ENCODE measurements at places on chromosomes 16 and 17.

DNA sequence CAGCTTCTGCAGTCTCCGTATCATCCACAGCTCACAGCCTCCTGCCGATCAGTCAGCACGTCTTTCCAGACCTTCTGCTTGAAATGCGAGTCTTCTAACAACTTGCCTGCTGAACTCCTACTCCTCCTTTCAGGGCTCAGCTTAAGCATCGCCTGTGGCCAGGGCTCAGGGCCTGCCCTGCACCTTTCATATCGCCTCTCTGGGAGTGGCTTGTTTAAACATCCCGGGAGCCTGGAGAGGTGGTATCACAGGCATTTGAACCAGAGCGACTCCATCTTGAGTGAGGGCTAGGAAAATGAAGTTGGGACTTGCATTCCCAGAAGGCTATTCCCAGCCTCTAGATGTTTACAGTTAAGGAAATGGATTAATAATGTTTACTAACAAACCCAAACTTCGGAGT lies 13.9 kb upstream of the CYB561 start:
- no peak for DNase-seq

DNA sequence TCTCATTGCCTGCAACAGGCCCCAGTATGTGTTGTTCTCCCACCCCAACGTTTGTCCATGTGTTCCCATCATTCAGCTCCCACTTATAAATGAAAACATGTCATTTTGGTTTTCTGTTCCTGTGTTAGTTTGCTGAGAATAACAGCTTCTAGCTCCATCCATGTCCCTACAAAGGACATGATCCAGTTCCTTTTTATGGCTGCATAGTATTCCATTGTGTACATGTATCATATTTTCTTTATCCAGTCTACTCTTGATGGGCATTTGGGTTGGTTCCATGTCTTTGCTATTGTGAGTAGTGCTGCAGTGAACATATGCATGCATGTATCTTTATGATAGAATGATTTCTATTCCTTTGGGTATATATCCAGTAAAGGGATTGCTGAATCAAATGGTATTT lies 10.8 kb upstream of the KRTAP9-2 start:
- DNase-seq = no peak

GRCh38 chr16:65684230-65684629 lies 562.4 kb upstream of the CDH11 start:
- DNase-seq = no peak

DNA sequence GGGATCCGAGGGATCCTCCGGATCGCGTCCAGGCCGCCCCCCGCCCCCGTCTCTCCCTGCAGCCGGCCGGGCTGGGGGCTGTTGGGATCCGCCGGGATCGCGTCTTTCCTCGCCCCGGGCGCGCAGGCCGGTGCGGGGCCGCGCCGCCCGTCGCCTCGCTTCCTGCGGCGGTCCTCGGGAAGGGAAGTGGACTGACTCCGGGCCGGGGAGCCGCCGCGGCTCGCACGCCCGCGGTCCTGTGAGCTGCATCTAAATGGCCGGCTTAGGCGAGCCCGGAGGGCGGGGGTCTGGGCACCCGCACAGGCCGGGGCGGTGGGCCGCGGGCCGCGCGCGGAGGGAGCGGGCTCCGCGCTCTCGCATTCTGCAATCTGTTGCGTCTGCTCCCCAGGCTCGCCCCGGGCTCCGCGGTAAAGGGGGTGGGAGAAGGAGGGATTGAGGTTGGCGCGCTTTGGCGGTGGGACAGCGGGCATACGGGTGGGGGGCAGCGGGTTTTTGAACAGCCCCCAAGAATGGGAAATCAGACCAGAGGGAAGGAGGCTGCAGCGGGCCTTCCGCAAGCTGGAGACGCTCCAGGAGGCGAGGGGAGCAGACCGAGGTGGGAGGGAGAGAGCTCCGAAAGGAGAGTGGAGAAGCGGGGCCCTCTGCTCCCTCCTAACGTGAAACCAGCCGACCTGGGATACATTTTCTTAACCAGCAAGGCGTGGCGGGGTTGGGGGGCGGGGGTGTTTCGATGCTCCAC lies 2.2 kb downstream of the TMEM132E start:
- DNase-seq = no peak

DNA sequence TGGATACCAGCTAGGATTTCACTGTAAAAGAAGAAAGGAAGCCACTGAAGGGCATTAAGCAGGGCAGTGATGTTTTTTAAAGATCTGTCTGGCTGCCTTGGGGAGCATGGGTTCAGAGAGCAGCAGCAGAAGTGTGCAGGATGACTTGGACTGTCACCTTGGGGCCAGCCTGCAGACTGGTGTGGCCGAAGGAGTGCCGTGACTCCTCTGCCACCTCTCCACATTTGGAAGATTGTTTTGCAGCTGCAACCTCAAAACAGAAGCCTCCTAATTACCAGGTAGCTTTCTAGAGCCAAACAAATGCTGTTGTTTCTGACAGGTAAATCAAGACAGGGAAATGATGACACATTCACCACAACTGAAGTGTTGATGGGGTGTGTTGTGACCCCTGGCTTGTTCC lies 681.4 kb downstream of the WWOX start:
- no peak for DNase-seq

DNA sequence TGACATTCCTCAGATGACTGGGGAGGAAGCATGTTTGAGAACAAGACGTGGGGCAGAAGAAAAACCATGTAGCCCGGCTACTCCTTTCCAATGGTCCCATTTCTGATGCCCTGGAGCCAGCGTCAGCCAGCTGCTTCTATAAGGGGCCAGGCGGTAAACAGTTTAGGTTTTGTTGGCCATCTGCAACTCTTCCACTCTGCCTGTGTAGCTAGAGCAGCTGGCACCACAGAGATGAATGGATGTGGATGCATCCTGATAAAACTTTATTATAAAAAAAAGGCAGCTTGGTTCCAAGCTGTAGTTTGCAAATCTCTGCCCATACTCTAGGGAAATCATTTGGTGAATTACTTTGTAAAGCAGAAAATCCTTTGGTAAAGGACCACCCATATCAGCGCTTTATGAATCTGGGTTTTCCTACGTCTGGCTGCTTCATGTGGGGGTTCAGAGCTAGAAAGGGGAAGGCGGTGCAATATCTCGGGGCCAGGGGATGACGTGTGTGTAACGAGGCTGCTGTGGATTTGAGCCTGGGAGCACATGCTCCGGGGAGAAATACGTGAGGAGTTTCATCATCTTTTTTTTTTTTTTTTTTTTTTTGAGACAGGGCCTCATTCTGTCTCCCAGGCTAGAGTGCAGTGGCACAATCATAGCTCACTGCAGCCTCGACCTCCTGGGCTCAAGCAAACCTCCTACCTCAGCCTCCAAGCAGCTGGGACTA lies 3.4 kb upstream of the SRL start:
- DNase-seq = no peak

- DNase-seq = no peak
These were observed 1.5 kb downstream of the TPSG1 start for GRCh38 chr16:1223355-1224214.

- no peak for DNase-seq
These were observed 81.6 kb upstream of the HS3ST2 start for GRCh38 chr16:22732400-22732799.

GRCh38 chr16:27928542-27928941 lies 135.0 kb downstream of the GSG1L start:
- DNase-seq = no peak

DNA sequence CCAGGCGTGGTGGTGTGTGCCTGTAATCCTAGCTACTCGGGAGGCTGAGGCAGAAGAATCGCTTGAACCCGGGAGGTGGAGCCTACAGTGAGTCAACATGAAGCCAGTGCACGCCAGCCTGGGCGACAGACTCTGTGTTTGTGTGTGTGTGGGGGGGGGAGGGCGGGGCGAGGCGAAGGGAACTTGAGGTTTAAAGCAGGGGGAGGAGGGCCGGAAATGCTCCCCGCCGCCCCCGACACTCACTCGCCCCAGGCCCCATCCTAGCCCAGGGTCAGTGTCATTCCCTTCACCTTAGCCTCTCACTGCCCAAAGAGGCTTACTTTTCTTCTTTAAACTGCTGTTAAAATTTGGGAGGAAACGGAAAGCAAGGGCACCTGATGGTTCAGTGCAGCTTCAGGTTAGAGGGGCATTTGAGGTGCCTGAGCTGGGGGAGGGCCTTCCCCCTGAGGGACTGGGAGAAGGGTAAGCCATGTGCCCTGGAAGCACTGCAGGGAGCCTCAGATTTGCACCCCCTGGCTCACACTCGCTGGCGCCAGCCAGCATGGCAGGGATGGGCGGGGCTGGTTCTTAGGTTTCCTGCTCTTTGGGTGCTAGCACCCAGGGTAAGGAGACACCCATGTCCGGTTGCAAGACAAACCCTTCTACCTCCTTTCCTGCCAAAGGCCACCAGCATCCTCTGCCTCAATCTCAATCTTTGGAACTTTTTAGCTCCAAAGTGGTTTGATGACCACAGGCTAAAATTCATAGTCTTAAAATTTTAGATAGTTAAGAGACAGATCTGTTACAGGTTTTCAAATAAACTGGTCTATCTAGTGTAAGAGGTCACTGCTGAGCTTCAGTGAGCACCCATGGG lies 2.2 kb upstream of the LIMD2 start:
- DNase-seq = no peak

DNA sequence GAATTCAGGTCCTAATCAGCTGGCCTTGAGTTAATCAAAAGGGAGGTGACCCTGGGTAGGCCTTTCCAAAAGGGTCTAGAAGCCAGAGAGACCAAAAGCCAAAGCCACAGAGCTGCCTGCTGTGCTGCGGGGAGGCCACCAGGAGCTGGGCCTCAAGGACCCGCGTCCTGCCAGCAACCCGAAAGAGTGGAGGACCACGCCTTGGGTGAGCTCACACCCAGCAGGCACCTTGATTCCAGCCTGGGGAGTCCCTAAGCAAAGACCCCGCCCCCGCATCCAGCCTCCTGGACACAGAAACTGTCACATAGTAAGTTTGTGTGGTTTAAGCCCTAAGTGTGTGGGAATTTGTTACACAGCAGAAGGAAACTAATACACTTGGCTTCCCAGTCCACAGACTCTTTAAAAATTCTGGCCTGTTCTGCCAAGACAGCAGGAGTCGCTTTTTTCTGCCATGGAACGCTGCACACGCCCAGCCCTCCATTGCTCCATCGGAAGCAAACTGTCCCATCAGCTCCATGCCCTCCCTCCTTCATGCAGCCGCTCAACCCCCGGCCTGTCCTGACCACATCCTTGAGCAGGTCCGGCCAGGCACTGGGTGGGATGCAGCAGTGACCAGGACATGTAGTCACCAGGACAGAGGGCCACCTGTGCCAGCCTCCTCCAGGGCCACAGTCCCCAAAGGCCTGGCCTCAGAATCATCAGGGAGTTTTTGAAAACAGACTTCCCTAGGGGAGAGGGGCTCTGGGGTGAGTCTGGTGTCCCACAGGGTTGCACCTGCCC lies 20.9 kb upstream of the RASD1 start:
- no peak for DNase-seq

DNA sequence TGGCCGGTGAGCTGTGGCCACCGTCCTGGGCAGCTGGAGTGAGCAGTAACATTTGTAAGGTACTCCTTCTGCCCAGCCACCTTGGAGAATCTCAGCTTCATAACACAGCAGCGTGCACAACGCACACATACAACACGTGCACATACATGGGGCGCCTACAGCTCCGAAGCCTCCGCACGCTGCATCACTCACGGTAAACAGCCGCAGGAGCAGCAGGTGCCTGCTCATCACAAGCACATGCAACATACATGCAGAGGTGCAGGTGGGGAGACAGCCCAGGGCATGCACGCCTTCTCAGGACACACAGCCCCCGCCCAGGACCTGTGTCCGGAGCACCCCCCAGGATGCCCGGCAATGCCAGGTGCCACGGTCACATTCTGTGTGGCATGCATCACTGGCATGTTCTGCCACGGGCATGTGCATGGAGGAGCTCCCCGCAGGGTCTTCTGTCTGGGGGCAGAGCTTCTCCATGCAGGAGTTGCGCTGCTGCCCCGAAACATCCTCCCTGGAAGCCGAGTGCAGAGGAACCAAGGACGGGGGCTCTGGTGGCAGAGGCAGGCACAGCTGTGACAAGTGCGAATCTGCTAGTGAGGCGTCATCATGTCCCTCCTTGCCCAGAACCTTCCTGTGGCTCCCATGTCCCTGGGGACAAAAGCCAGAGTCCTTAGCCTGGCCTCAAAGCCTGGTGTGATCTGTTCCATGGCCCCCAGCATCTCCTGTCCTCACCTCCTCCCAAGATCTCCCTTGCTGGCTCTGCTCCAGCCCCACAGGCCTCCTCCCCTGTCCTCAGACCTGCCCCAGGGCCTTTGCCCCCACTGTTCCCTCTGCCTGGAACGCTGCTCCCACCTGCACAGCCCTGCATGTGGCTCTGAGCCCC lies 184.0 kb upstream of the GSE1 start:
- DNase-seq = no peak

DNA sequence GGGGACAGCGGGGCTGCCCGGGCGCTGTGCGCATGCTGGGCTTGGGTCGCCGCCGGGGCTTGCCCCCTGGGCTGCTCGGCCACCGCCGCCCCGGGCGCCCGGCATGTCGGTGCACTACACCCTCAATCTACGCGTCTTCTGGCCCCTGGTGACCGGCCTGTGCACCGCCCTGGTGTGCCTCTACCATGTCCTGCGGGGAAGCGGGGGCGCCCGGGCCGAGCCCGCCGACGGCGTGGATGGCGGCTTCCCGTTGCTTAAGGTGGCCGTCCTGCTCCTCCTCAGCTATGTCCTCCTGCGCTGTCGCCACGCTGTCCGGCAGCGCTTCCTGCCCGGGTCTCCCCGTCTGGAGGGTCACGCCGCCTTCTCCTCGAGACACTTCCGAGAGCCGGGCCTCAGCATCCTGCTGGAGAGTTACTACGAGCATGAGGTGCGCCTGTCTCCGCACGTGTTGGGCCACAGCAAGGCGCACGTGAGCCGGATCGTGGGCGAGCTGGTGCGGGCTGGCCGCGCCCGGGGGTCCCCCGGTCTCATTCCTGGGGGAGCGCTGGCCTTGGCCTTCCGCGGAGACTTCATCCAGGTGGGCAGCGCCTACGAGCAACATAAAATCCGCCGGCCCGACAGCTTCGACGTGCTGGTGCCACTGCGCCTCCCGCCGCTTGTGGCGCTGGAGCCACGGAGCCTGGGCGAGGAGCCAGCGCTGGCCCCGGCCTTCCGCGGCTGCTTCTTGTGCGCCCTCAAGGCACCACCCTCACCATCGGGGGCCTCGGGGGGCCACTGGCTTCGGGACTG lies 789 bp downstream of the ITPRIPL2 start:
- no peak for DNase-seq

- no peak for DNase-seq
These were observed 164.8 kb downstream of the SNX29 start for GRCh38 chr16:12141073-12141951.

- DNase-seq = no peak
These were observed 229.6 kb downstream of the ZFHX3 start for GRCh38 chr16:72818236-72818845.

- DNase-seq = no peak
These were observed 16.7 kb downstream of the SLC26A11 start for GRCh38 chr17:80236911-80237310.

GRCh38 chr17:3969963-3970362 lies 5.7 kb upstream of the ATP2A3 start:
- no peak for DNase-seq
